ENCODE measurements at places on chromosomes 1 and 21.

- DNase-seq = no peak
Observed at GRCh38 chr1:81428998-81429397, 371.7 kb upstream of the ADGRL2 start.

GRCh38 chr21:42159560-42160110 is 59.3 kb upstream of the ABCG1 start:
- DNase-seq = no peak

DNA sequence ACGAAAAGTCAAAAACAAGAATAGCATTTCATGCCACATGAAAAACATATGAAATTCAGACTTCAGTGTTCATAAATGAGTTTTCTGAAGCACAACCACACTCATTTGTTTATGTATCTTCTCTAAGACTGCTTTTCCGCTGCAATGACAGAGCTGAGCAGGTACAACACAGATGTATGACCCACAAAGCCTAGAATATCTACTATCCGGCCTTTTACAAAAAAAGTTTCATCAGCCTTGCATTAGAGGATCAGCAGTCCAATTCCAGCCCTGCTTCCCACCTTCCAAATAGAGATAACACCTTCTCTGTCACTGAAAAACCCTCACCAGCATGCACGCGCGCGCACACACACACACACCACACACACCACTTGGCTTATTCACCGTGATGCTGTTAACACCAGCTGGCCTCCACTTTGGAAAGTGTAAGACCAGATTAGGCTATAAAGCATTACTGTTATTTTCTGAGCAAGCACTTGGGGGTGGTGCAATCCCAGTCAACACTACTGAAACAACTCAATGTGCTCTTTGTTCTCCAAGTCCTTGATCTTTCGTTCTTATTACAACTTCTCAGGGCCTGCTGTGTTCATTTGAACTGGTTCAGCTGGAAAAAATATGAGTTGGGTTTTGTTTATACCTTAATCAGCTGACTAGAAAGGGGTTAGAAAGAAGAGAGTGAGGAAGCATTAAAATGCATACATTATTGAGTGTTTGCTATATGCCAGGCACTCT is 90.0 kb downstream of the GLUL start:
- peak; percentile 59 for DNase-seq

- no peak for DNase-seq
Observed at GRCh38 chr1:155329980-155330598, 9.4 kb downstream of the RUSC1 start.

DNA sequence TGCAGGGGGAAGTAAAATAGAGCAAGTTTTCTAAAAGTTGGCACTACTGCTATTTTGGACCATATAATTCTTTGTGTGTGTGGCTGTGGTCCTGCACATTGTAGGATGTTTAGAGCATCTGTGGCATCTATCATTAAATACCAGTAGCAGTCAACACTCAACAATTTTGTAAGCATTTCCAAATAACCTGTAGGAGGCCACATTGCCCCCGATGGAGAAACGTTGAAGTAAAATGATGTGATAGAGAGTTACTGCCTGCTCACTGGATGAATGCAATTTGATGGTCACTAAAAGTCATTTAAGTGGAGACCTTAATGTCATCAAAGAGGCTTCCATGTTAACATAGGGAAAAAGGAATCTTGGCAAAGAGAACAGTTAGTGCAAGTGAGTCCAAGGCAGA is 560.8 kb downstream of the NEGR1 start:
- no peak for DNase-seq

GRCh38 chr1:246809473-246809872 is 85.3 kb downstream of the SCCPDH start:
- no peak for DNase-seq

DNA sequence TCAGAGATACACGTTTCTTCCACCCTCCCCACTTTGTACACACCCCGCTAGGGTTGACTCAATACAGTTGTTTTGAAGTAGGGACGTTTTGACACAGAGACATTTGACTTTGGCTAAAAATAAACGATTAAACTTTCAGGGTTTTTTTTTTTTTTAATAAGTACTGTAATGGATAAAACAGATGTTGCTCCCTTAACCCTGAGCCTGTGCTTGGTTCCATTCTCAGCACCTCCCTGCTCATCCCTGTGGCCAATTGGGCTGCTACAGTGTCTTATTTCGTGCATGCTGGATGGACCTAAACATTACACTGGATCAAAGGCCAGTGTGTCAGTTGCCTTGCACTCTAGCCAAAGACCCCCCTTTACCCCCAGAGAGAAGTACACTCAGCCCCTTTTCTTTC is 16.9 kb downstream of the GRHL3 start:
- no peak for DNase-seq

DNA sequence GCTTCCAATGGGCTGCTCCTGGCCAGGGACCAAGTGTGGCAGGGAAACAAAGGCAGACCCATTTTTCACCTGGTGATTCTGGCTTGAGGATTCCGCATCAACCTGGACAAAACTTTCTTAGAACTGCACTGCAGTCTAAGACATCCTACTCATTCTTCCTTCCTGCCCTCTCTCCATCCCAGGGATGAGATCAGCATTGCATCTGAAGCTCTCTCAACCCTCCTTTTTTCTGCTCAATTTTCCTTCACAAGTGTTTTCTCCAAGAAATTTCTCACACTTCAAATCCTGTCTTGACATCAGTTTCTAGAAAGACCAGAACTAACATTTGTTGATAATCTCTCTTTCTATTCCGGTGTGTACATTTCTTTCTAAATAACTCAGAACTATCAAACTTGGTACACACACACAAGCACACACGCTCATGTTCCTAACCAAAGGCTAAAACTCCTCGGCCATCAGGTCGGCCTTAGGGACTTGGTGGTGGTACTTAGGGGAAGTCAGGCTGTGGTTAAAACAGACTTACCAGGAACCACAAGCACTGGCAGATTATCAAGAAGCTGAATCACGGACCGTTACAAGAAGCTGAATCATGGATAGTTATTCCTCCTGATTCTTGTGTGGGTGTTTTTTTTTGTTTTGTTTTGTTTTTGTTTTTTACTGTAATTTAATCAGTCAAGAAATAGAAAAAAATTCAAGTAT is 21.0 kb upstream of the CXADR start:
- DNase-seq = no peak

DNA sequence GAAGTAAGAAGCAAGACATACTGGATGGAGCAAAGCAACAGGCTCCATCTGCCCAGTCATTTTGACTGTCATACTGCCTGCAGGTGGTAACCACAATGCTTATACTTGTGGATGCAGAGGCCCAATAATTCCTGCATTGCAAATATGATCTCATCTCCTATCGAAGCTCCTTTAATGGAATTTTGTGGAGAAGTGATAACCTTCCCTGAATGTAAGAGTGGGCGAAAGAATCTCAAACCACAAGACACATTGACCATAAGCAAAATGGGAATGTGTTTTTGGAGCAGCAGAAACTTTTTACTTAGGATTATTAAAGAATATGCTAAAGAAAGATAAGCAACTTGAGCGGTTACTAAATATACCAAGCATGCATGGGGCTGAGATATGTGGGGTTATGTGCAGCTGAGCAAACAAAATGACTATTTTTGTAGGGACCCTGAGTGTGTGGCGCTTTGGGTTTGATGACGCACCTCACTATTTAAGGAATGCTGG is 77.4 kb upstream of the BACH1 start:
- DNase-seq = no peak

DNA sequence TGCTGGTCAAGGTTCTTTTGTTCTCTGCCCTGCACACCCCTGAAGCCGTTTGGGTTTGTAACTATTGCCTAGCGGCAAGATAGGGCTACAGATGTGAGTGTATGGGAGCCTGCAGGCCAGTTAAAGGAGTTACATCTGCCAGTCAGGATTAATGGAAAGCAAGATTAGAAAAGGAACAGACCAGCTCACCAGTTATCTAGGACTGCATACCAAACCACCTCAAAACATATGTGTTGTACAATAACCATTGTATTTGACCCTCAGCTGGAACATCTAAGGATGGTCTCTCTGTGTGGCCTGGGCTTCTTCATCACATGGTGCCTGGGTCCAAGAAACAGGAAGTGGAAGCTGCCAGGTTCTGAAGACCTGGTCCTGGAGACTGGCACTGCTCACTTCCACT is 52.5 kb upstream of the FBXO28 start:
- no peak for DNase-seq

DNA sequence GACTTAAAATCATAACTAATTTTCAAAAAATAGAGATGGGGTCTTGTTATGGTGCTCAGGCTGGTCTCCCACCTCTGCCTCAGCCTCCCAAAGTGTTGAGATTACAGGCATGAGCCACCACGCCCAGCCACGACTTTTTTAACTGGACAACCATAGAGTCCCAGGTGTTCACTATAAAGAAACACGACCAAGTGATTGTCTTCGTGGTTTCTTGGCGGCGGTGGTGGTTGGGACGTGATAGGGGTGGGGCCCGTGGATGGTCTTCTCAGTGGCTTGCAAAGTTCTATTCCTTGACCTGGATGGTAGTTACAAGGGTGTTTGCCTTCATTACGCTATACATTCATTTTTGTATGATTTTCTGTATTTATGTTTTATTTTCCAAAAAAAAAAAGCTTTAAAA is 34.6 kb upstream of the COX20 start:
- no peak for DNase-seq

GRCh38 chr1:55444667-55445066 is 229.5 kb upstream of the USP24 start:
- DNase-seq = no peak

DNA sequence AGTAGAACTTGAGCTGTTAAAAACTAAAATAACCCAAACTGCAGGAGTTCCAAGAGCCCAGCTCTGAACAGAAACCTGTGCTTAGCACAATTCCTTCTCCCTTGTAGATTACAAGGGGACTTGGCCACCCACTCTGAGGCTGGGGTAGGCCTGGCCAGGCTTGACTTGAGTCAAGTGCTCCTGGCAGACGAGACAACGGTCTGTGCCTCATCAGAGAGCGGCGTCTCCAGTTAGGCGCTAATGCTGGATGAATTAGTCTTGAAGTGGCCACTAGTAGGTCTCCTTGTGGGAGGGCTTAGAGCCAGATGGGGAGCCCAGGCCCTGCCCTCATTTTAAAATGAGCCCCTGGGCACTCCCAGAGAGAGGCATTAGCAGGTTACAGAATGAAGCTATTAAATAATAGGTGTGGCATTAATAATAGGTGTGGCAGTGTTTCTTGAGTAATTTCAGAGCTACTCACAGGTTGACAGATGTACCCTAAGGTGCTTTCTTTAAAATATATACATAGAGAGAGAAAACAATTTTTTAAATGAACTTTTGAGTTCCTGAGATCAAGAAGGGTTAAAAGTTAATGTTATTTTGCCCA is 1.1 kb downstream of the EEIG2 start:
- DNase-seq = peak; percentile 54

DNA sequence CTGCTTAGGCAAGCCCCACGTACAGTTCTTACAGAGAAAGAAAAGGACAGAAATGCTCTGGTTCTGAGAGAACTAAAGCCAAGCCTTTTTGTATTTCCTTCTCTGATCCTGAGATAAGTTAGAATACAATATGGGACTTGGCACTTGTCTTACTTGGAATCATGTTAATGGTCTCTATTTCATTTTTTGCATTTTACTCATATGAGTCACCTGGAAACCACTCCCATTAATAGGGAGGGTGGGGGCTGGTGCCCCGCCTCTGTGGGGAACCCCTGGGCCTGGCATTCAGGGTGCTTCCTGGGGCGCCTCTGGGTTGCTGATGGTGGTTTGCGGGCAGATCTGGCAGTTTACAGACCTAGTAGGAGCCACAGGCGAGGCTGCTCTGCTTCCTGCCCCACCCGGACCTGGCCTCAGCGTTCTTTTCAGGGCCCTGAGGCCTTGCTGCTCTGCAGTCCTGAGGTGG is 26.7 kb downstream of the TSPAN2 start:
- no peak for DNase-seq

- DNase-seq = no peak
Observed at GRCh38 chr1:119288751-119289150, 79.8 kb upstream of the HAO2 start.

DNA sequence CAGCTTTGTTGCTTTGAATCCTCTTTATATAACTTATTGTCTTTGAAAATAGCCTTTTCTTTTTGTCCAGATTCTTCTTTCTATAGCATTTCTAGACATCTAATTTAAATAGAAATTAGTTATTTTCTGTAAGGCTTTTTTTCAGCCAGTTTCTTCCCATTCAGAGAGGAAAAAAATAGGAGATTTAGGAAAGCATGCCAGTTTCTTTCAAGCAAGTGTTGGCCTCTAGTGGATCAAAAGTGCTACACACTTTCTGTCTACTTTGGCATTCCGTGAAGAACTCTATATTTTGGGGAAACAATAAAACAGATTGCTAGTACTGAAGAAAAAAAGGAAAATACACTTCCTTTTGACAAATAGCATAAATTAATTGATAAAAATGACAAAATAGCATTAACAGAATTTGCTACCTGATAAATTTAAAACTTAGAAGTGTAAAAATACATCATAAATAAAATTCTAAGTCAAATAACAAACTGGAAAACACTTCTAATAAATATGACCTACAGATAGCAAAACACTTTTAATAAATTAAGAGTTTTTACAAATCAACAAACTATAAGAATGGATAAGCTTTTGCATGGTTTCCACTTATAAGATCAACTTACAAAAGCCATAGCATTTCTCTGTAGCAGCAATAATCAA is 13.1 kb upstream of the EXO1 start:
- no peak for DNase-seq

GRCh38 chr1:11858968-11859871 is 475 bp upstream of the NPPB start:
- peak; percentile 43 for DNase-seq

GRCh38 chr1:15915991-15916390 is 59.9 kb downstream of the ZBTB17 start:
- DNase-seq = no peak

- no peak for DNase-seq
Observed at GRCh38 chr1:172382406-172382805, 38.1 kb upstream of the C1orf105 start.

DNA sequence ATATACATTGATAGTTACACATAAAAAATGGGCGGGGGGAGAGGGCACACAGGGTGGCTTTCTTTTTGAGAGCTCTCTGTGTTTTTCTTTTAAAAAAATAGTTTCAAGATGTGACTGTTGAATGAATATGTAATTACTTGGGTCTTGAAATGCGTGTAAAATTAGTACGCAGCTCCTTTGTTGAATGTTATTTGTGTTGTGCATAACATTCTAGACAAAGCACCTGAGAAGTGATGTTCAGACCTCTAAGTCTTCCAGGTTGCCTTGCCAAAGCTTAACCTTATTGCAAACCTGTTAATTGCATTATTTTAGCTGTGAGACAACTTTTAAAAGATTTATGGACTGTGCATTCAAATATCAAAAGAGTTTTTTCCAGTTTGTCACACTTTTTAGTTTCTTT is 5.4 kb downstream of the PBX1 start:
- DNase-seq = no peak

DNA sequence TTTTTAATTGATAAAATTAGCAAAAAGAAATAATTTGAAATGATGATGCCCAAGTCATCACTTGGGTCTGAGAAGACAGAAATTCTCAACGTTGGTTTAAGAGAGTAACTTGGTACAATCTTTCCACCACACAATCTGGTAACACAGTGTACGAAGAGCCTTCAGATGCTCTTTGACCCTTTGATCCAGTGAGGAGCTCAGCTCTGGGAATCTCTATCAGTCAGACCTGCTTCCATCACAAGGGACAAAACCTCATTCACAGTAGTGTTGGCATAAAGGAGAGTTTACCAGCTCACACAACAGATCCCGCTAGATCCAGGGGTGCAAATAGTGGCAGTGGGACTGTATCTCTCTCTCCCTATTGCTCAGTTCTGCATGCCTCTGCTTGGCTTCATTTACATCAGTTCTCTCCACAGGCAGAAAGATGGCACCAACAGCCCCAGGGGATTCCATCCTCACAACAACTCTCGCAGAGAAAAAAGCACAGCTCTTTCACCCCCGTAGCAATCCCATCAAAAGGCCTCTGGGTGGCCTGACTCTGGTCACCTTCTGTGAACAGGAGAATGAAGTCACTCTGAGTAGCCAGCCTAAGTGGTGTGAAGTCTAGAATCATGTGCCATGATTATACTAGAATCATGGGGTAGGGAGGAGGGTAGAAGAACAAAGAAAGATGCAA is 119.7 kb downstream of the ZNF281 start:
- DNase-seq = no peak
